Stimulated activated CD4-positive, alpha-beta T cell treated with anti-CD3 and anti-CD28 coated beads, Interleukin-12 subunit alpha, Interleukin-12 subunit beta, amount 100 ng/mL, for 24 hours (primary cell): ENCODE measurements at places on chromosomes 2 and 18.
A peak's percentile ranks its signal among the peaks of the same experiment; 100 is the strongest.

DNA sequence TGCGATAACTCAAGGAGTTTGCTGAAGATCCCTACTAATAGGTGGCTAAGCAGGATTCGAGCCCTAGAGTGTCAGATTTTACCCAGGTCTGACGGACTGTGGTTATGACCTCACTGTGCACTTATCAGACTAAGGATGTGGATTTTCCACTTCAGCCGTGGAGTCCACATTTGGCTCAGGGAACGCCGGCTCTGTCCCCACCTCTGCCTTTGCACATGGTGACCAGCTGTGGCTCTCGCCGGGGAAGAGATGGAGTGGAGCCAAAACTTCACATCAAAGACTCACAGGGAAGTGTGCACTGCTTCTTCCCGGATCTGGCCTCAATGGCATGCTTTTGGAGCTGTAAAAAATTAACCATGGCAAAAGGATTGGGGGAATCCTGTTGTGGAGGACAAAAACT, 249.3 kb upstream of the APCDD1 start:
- no peak for DNase-seq

GRCh38 chr2:175843625-175844024, 158.4 kb downstream of the LNPK start:
- no peak for DNase-seq

DNA sequence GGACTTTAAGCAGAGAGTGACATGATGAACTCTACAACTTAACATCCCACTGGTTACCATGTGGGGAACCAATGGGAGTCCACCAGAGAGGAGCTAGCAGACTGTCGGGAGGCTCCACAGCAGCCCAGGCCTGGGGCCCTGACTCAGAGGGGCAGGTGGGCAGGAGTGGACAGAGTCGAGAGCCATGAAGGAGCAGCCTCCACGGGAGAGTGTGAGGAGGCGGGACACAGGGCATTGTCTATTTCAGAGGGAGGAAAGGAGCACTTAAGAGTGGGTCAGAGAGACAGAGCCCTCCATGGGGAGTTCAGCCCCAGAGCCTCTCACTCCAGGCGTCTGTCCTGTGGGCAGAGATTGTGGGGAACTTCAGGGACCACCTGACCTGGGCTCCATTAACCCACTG, 118.7 kb downstream of the CYP26B1 start:
- no peak for DNase-seq

GRCh38 chr2:178927173-178927572, 120.0 kb upstream of the TTN start:
- DNase-seq: no peak

- DNase-seq: no peak
These were observed 11.4 kb upstream of the ASPRV1 start for GRCh38 chr2:69972822-69973221.

- no peak for DNase-seq
These were observed 4.0 kb upstream of the GLS start for GRCh38 chr2:190876631-190877030.

- DNase-seq: no peak
These were observed 222.0 kb upstream of the FN1 start for GRCh38 chr2:215657844-215658243.

DNA sequence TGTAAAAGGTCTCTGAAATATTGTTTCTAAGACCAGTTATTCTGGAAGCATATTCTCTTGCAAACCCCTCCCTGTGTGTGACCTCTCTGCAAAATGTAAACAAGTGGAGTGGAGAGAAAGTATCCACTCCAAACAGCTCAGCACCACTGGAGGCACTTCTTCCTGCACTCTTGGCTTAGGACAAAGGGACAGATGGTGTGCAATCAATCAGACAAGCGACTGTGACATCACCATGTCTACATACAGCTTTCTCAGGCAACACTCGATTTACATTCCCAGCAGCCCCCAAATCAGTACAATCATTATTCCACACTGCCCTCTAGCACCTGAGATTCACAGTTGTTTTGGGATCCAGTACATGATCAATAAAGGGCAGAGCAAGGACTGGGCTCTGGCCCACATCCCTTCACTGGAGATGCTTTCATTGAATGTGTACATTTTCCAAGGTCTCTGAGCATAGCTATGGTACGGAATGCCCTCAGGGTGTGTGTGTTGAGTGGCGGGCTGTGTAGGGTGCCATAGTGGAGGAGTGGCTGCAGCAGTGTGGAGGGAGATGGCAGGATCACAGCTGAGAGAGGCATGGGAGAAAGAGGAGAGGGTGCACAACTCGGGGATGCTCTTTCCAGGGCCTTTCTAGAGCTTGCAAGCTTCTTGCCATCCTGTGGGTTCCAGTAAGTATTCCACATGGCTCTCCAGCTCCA, 311.8 kb upstream of the ST6GAL2 start:
- DNase-seq: no peak

GRCh38 chr2:213232649-213233437, 51.4 kb upstream of the SPAG16 start:
- peak; percentile 3 for DNase-seq

DNA sequence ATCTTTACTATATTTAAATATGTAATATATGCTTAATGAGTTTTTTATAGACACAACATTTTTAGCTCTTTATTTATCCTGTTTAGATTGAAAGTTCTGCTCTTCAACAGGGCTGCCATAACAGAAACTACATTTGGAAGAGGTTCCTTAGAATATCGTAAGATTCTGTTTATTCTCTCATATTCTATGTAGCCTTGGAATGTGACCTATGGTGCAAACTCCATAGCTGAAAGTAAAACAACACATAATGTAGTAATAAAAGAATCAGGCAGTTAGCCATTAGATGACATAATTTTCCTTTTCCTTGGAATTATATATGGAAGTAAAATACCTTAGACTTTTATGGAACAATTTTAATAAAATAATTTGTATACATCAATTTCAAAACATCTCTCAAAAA, 91.3 kb downstream of the ZNF804A start:
- DNase-seq: no peak

GRCh38 chr2:131426727-131427126, 49.2 kb upstream of the TUBA3D start:
- no peak for DNase-seq

DNA sequence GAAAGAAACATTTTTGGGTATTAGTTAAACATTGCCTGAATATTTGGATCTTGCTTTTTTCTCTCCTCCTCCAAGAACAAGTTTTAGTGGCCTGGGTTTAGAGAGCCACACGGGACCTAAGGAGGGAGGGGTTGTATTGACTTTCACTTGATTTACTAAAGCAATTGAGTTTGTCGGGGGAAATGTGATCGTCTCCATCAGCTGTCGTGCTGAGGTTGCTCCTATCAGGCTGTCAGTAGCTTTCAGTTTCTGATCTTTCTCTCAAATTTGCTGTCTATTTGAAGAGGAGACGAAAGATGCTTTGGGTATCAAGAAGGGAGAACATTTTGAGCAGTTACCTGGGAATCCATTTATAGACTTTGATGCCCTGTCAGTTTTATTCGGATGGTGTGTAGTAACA, 106.0 kb downstream of the SETBP1 start:
- no peak for DNase-seq
